ENCODE measurements at places on chromosomes 16 and 17.

GRCh38 chr16:58021661-58022551 lies 3.6 kb upstream of the MMP15 start:
- no peak for DNase-seq

GRCh38 chr17:16314859-16315258 lies 38.4 kb downstream of the CENPV start:
- DNase-seq = no peak

GRCh38 chr17:44917456-44917855 lies 2.2 kb upstream of the GFAP start:
- no peak for DNase-seq

DNA sequence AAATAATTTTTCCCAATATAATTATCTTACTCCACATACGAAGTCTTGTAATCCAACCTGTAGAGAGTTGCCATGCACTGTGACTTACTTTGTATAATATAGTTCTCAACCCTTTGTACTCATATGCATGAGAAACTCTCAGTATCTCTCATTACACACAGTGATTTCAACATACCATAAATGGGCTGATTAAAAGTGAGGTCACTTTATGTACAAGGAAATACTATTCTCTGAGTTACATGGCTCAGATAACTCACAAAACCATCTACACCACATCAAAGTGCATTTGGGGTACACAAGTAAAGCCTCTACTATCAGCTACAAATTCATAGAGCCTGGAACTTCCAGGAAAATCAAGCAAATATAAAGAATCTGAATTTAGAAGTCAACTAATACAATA lies 27.9 kb downstream of the SLFN12 start:
- DNase-seq = no peak

DNA sequence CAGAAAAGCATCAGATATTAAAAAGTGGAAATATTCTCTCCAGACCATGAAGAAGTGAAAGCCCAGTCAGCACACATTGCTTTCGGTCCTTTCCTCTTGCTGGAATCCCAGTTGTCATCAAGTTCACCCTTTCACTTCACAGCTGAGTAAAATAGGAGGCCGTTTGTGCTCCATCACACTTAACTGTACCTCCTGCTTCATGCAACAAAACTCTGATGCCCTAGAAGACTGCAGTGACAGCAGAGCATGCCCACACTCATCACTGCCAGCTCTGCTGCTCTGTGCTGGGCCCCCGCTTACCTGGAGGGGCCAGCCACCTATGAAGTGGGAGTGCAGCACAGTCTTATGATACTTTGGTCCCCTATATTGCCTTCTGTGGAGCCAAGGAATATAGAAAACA lies 62.5 kb downstream of the N4BP1 start:
- no peak for DNase-seq

GRCh38 chr16:79980650-79981521 lies 380.3 kb upstream of the MAF start:
- no peak for DNase-seq

- DNase-seq = no peak
Measured at GRCh38 chr16:81779536-81780320, 637 bp downstream of the PLCG2 start.

DNA sequence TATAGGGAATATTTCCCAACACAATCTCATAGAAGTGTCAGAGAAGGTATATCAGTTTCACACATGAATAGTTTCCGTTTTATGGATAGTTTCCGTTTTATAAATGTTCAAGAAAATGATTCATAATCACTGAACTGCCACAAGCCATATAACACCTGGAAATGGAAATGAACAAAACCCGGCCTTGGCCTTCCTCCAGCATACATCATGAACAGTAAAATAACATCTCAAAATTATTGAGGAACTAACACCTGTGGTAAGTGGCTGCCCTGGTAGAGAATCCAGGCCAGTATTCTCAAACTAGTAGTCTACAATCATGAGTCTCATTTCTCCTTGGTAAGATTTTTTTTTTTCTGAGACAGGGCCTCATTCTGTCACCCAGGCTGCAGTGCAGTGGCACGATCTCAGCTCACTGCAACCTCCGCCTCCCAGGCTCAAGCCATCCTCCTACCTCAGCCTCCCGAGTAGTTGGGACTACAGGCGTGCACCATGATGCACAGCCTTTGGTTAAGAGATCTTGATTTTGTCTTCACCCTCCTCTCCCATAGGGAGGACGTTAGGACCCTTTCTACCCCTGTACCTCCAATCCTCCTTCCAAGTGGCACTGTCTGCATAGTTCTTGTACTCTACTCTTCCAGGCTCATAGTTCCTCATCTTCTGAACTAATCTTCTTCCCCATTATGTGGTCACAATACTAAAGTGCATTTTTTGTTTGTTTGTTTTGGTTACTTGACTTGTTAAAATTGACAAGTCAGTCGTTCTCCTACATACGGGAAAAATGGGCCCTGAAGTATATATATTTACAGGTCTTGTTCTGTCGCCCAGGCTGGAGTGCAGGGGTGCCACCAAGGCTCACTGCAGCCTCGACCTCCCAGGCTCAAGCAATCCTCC lies 15.0 kb upstream of the RGS9 start:
- no peak for DNase-seq

- peak; percentile 5 for DNase-seq
Measured at GRCh38 chr17:58313815-58314705, 14.5 kb downstream of the TSPOAP1 start.

GRCh38 chr16:84611041-84611440 lies 6.8 kb downstream of the COTL1 start:
- DNase-seq = no peak

DNA sequence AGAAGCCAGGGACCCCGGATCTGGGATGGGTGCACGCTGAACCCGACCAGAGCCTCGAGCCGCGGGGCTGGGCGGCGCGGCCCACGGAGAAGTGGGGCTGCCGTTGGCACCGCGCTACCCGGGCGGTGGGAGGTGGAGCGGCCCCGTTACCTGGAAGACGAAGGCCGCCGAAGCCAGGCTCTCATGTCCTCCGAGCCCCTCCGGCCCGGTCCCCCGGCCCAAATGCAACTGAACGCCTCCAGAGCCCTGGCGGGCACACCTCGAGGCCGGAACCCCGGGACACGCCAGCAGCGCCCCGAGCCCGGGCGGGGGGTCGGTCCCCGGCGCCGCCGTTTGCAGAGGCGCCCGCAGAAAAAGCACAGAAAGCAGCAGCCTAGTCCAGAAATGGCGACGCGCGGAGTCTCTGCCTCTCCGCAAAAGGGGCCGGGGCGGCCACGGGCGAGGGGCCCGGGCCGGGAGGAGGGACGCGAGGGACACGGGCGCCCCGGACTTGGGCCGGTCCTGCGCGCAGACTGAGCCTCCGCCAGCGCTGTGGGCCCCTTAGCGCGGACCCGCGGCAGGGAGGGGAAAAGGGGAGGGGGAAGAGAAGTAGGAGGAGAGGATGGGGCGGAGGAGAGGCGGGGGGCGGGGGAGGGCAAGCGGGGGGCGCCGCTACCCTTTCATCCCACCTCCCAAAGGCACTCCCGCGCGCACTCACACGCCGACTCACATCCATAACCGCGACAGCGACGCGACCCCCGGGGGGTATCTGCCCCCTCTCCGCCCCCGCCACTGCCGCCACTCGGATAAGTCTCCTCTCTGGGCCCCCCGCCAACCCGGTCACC lies 1.4 kb downstream of the AXIN2 start:
- peak; percentile 78 for DNase-seq

DNA sequence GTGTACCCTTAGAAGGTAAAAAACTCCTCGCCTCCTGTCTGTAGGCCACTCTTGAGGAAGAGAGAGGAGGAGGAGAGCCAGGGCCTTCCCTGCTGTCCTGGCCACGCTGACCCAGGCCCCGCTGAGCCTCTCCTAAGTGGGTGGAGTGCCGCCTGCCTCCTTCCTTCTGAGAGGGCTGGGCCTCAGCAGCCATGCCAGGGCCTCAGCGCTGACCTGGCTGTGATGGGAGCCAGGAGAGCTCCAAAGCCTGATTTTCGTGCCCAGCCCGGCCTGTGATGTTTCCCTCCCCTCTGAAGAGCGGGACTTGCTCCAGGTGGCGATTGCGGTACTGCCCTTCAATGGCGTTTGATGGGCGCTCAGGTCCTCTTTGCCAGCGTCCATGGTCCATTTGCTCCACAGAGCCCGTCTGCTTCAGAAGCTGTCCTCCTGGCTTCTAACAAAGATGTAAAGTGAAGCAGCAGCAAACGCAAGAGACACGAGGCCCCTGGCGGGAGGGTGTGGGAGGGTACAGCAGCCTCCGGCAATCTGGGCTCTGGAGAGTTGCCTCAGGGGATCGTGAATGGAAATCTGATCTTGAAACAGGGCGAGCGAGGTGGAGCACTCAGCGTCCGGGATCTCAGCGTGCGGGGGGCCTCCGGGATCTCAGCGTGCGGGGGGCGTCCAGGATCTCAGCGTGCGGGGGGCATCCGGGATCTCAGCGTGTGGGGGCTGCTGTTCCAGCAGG lies 93.5 kb downstream of the NPIPB11 start:
- peak; percentile 41 for DNase-seq

DNA sequence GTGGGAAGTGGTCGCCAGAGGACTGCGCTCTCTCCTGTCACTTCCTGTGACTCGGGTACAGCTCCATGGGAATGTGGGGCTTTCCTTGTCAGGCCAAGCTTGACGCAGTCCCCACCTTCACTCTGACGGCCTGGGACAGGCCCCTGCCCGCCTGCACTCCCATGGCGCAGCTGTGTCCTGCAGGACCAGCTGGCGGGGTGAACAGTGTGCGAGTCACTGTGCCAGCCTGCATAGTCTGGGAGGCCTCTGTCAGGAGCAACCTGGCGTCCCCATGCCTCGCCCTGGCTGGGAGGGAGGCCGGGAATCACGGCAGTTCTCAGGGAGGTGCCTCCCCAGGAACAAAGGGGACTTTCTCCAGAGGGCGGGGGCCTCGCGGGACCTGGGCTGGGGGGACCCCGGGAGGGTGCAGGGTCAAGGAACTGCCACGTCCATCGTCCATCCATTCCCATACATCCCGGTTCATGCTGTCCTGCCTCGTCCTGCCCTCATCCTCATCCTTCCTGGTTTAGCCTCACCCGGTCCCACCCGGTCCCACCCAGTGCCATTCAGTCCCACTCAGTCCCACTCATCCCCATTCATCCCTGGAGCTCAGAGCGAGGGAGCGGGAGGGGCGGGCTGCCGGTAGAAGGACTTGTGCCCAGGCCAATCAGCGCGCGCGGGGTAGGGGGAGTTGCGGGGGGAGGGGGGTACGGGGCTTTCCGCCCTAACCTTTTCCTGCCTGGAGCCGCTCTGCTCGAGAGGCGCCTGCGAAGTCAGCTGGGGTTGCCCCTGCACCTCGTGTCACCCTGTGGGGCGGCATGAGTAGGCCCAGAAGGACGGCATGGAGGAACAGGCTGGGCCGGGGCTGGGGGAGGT lies 13.4 kb downstream of the FLYWCH1 start:
- no peak for DNase-seq
